ENCODE measurements at places on chromosomes 4 and X.

- no peak for DNase-seq
Measured at GRCh38 chr4:22556495-22556894, 40.6 kb upstream of the ADGRA3 start.

GRCh38 chrX:81957900-81958545, 756.1 kb downstream of the SH3BGRL start:
- peak; percentile 6 for DNase-seq

DNA sequence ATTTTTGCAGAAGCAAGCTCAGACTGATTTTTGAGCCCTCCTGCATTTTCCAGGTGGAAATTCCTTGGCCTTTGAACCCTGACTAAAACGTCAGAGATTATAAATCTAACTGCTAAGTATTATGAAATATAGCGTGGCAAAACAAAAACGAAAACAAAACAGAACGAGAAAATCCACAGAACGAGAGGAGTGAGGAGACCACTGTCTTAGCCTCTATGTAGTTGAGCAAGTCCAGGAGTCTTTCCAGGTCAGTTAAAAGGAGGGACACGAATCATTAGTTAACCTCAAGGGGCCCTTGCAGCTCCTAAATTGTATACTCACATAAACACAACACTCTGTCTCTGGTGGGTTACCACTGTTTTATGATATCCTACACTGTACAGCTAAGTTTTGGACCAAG, 80.2 kb downstream of the SYNPO2 start:
- no peak for DNase-seq

DNA sequence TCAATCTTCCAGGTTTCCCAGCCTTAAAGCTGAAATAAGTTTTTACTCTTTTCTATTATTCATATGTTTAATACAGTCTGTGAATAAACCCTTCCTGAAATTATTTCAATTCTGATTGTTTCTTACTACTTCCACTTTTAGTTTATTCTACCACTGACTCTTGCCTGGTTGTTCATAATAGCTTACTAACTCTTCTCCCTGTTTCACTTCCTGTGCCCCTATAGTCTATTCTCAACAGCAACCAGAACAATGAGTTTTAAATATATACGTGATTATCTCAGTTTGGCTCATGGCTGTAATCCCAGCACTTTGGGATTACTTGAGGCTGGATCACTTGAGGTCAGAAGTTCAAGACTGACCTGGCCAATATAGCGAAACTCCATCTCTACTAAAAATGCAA, 408.0 kb upstream of the SPOCK3 start:
- DNase-seq = no peak

- no peak for DNase-seq
Measured at GRCh38 chrX:29553542-29553941, 661.8 kb upstream of the MAGEB2 start.

- no peak for DNase-seq
Measured at GRCh38 chrX:11666952-11667685, 1.4 kb upstream of the ARHGAP6 start.

DNA sequence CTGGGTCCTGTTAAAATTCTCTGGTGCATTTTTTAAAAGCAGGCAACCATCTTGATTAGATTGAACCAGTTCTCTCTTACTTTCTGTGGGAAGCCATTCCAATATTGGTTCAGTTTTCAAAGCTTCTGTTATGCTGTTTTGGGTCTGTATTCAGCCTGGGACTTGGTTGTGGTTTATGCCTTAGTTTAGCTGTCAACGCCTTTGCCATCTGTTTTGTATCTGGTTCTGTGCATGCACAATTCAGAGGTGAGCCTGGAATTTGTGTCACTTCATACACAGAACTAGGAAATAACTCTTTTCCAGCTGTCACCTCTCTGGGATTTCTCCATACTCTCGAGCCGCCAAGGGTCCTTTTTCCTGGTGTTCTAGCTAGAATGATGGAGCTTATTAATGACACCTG, 46.2 kb downstream of the STAP1 start:
- DNase-seq = no peak

- no peak for DNase-seq
Measured at GRCh38 chrX:148316446-148316845, 184.0 kb upstream of the AFF2 start.

DNA sequence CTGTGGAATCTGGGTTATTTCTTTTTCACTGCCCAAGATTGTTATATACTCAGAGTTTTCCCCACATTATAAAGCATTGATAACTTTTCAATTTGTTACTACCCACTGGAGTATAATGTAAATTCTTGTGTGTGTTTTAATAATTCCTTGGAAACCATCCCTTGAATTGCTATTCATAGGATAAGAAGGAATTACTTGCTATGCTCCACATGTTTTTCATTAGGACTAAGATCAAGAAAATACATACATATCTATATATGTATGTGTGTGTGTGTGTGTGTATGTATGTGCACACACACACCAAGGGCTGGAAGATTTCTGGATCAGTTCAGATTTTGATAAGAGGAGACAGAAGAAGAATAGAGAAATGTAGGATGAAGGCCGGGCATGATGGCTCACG, 206.4 kb upstream of the JADE1 start:
- no peak for DNase-seq

GRCh38 chrX:98068024-98068580, 1184.4 kb downstream of the RPA4 start:
- DNase-seq = no peak

DNA sequence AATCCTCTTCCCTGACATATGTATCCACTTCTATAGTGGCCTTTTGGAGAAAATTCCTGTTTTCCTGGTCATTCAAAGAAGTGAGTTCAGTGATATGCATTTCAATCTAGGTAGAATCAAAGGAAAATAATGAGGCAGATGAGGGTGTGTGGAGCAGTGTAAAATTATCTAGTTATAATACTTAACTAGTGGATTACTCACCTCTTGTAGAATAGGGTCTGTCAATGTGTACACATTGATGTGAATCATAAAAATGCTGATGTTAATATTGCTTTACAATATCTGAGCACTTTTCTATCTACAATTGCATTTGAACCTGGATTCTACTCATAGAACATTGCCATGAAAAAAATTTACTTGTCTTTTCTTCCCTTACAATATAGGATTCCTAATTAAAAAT, 293.5 kb downstream of the GBA3 start:
- no peak for DNase-seq

GRCh38 chr4:38610521-38610920, 53.5 kb upstream of the KLF3 start:
- DNase-seq = no peak

DNA sequence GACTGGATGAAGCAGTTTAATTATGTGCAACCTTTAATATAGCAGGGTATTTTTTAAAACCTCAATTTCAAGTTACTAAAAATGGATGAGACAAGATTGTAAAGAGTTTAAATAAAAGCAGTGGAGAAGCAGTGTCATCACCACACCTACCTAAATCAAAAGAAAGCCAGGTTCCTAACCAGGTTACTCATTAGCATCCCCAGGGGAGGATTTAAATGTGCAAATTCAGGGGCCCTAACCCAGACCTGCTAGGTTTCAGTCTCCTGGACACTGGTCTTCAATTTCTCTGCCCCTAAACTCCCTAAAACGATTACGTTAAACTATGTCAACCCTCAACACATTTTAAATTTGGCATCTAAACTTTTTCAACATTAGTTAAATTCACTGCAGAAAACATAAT, 116.9 kb upstream of the KLF3 start:
- DNase-seq = no peak

GRCh38 chr4:31645236-31645635, 925.1 kb downstream of the PCDH7 start:
- no peak for DNase-seq

DNA sequence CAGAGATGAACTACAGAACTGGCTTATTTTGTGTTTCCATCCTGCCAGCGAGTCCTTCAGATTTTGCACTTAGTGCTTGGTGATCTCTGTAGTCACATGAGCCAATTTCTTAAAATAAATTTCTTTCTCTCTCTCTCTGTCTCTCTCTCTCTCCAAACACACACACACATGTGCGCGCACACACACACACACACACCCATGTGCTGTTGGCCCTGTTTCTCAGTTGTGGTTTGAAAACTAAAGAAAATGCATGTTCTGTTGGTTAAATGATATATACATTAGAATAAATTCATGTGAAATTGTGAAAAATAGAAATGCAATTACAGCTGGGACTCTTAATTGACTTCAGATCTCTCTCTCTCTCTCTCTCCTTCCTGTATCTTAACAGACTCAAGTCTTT, 399.3 kb downstream of the FAT4 start:
- DNase-seq = no peak

- no peak for DNase-seq
Measured at GRCh38 chr4:152531479-152531878, 4.4 kb downstream of the FBXW7 start.

- no peak for DNase-seq
Measured at GRCh38 chrX:153600032-153600373, 1.1 kb upstream of the CCNQ start.

GRCh38 chr4:36290641-36291040, 9.2 kb downstream of the DTHD1 start:
- no peak for DNase-seq

GRCh38 chrX:70470850-70471289, 26.2 kb downstream of the DLG3 start:
- peak; percentile 72 for DNase-seq

DNA sequence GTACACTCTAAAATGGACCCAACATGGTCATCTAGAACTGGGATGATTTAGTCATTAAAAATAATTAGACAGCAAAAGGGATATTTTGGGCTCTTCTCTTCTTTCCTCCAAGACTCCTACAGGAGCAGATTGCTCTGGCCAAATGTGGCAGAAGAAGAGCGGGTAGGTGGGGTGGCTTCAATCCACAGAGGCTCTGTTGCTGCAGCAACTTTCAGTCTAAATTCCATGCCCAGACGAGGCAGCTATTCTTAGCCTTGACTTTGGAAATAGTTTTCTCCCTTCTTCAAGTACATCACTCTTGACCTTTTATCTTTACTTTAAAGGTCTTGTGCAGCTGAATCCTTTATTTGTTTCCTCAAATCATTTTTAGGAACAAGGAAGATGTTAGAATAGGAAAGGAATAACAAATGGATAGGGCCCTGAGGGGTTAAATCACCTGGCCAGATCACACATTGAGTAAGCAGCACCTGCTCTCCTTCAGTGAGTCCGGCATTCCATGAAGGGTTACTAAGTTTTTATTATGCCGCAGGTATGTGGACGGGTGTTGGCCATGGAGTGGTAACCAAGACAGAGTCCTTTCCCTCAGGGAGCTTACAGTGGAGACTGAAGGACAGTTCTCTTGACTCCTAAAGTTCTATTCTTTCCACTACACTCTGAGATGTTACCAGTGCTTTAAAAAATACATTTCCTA, 19.3 kb upstream of the SORBS2 start:
- no peak for DNase-seq

DNA sequence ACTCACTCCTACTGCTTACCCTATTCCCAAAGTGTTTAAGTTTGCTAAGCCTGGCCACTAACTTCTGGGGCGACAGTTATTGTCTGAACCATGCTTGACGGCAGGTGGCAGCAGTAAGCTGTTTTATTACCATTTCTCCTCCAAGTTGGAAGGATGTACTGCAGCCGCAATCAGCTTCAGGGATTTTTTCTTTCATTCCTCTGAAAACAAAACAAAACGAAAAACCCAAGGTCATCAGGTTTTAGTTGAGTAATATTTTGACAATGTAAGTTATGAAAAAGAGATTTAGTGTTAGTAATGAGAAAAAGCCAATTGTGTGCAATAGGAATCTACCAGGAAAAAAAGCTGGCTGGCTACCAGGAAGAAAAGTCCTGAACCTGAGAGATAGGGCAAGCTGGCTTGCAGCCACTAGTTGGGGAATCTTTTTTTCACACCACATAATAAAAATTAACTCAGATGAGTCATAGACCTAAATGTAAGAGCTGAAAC, 13.2 kb upstream of the RAB9B start:
- DNase-seq = peak; percentile 81

GRCh38 chr4:109655396-109655795, 47.8 kb downstream of the CASP6 start:
- peak; percentile 61 for DNase-seq

DNA sequence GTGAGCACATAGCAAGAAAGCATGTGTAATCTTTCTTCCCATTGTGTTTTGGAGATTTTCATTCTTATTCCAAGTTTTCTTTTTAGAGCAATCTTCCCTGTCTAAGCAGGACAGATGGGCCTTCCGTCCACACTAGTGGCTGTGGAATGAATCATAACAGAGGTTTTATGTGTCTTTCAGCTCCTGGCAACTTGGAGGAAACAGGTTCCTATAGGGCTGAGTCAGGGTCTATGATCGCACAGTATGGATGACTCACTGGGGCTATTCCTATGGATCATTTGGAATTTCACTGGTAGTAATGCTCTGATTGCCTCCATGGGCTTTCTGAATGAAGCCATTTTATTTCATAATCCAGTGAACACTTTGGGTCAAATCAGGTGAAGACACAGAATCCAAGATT, 51.8 kb upstream of the CBLL2 start:
- DNase-seq = peak; percentile 17

- no peak for DNase-seq
Measured at GRCh38 chrX:27465036-27465435, 1.9 kb upstream of the PPP4R3C start.

DNA sequence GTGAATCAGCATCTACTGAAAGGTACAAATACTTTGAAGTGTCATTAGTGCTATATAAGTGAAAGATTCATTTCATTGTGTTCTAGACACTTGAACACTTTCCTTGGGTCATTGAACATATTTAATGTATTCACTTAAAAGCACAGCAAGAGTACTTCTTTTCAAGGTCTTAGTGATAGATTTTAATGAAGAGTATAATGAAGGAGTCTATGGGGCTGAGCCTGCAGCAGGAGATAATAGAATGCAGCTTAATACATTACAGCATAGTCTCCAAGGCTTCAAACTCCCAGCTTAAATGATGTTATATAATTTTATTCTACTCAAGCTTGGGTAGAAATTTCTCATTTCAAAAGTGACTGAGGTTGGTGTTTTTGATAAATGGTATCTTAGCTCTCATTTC, 66.1 kb upstream of the VEGFC start:
- no peak for DNase-seq

- DNase-seq = no peak
Measured at GRCh38 chr4:186118582-186118981, 14.1 kb downstream of the FAM149A start.

DNA sequence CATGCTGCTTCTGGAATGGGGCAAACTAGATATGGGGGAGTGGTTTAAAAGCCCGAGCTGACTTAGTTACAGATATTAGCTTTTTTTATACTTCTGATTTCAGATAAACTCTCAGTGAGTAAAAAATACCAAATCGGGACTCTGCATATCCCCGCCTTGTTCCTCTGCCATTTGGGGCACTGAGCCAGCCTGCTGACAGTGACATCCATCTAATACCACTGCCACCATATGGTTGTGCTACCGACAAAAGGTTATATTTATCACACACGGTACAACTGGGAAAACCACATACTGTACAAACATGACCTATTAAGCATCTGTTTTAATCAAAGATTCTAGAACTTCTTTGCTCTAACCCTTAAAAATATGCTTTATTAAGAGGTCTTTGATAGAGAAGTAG, 78.7 kb downstream of the GALNT7 start:
- DNase-seq = no peak

DNA sequence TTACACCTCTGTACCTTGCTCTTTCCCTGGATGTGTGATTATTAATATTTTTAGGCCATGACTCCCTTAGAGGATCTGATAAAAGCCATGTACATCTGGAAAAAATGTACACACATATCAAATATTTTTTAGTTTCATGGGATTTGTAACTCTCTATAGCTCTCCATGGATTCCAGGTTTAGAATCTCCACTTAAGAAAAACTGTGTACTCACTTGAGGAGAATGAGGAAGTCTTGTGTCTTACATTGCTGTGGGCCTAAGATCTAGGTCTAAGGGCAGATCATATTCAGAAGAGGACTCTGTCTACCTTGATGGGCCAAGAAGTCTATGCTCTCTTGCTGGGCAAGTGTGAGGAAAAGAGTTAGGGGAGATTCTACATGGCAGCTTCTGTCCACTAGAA, 98.0 kb downstream of the RRAGB start:
- no peak for DNase-seq

- DNase-seq = peak; percentile 68
Measured at GRCh38 chr4:187908079-187908561, 87.5 kb upstream of the ZFP42 start.
